ENCODE measurements at places on chromosomes 7 and 10. TPM values are rescaled to one million over a fixed set of nuclear protein-coding genes. Genes with fewer than 3 reads are reported as not detected.

- DNase-seq, result no peak
- no peak overlapping the region for H3K4me3 ChIP-seq
- no peak overlapping the region for H3K27ac ChIP-seq
- H3K27me3 ChIP-seq, result no peaks in the 10 kb centered on the region
Observed at GRCh38 chr7:116736927-116737715, 65.1 kb downstream of the MET start.

GRCh38 chr10:79149662-79150443 lies 81.1 kb downstream of the ZMIZ1 start:
- H3K27me3 ChIP-seq, result no peaks in the 10 kb centered on the region
- H3K36me3 ChIP-seq, result no peaks in the 10 kb centered on the region
- H3K4me1 ChIP-seq, result peaks cover 57% of the 10 kb centered on the region
- H3K4me3 ChIP-seq, result no peak overlapping the region

- DNase-seq, result no peak
- H3K36me3 ChIP-seq, result no peaks in the 10 kb centered on the region
- H3K27ac ChIP-seq, result no peak overlapping the region
- H3K4me3 ChIP-seq, result no peak overlapping the region
- H3K27me3 ChIP-seq, result no peaks in the 10 kb centered on the region
Observed at GRCh38 chr10:53003094-53003493, 230.5 kb upstream of the MBL2 start.

- H3K27me3 ChIP-seq, result no peaks in the 10 kb centered on the region
- peak overlapping the region; percentile 62 for H3K27ac ChIP-seq
- H3K36me3 ChIP-seq, result peaks cover 23% of the 10 kb centered on the region
- H3K4me3 ChIP-seq, result peak overlapping the region; percentile 99
Observed at GRCh38 chr10:62230344-62231121, 38.1 kb downstream of the RTKN2 start.

GRCh38 chr7:15757041-15758000 lies 70.8 kb upstream of the MEOX2 start:
- no peaks in the 10 kb centered on the region for H3K36me3 ChIP-seq
- no peak overlapping the region for H3K4me3 ChIP-seq
- H3K27me3 ChIP-seq, result no peaks in the 10 kb centered on the region
- DNase-seq, result no peak
- no peak overlapping the region for H3K27ac ChIP-seq
- no peaks in the 10 kb centered on the region for H3K4me1 ChIP-seq

DNA sequence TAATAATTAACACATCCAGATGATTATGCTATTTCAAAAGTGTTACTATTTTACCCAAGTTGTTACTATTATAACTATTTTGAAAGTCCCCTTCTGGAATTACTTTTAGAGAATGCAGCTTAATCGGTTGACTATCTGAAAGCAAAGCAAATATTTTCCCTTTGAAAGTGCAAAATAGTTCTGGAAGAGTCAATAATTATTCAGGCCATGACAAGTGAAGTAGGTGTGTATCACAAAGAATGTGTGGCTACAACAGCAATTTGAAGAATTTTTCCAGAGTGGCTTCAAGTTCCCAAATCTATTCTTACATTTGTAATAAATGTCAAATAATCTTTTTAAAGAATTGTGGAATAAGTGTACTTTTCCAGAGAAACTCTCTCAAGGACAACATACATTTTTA lies 42.8 kb downstream of the RNLS start:
- no peaks in the 10 kb centered on the region for H3K27me3 ChIP-seq
- H3K4me1 ChIP-seq, result no peaks in the 10 kb centered on the region

MMD2 gene
- not detected for total RNA-seq

- no peak for DNase-seq
- no peak overlapping the region for H3K27ac ChIP-seq
- H3K4me3 ChIP-seq, result no peak overlapping the region
- H3K4me1 ChIP-seq, result no peaks in the 10 kb centered on the region
- no peaks in the 10 kb centered on the region for H3K36me3 ChIP-seq
- H3K27me3 ChIP-seq, result peaks cover 4% of the 10 kb centered on the region
Observed at GRCh38 chr10:89565180-89565579, 29.8 kb upstream of the SLC16A12 start.

DNA sequence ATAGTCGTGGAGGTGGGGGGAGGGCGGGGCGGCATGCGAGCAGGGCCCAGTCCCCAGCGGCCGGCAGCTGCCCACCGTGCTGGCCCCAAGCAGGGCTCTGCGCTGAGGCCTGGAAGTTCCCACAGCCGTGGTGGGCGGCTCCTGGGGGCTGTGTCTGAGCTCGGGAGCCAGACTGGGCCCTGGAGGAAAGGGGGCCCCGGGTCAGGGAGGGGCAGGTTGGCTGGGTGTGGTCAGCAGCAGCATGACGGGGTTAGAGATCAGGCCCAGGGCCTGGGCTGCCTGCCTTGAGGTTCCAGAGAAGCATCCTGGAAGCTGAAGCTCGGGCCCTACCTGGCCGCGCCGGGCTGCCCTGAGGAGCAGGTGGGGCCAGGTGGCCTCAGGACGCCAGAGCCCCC lies 22.1 kb downstream of the GET4 start:
- no peaks in the 10 kb centered on the region for H3K27me3 ChIP-seq
- H3K4me1 ChIP-seq, result no peaks in the 10 kb centered on the region
- H3K4me3 ChIP-seq, result no peak overlapping the region
- peaks cover 30% of the 10 kb centered on the region for H3K36me3 ChIP-seq

OGDHL gene
- total RNA-seq, result not detected

NUTM2E gene
- not detected for total RNA-seq

MMS19 gene
- 59.6 TPM for total RNA-seq

DNA sequence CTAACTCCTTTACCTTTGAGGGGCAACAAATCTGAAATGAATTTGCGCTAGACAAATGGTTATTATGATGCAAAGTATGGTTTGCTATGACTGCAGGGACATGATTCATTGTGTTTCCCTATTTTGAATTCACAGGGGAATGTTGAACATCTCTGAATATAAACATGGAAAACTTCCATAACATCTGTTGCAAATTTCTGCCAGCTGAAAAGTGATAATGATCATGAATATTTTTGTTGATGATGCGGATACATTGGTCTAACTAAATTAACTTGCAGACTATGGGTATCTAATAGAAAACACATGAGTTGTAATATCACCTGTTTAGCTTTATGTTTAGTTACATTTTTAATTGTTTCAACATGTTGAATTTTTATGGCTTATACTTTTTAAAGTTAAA lies 1325.5 kb downstream of the REEP3 start:
- H3K4me3 ChIP-seq, result no peak overlapping the region
- no peak overlapping the region for H3K27ac ChIP-seq
- DNase-seq, result no peak

DNA sequence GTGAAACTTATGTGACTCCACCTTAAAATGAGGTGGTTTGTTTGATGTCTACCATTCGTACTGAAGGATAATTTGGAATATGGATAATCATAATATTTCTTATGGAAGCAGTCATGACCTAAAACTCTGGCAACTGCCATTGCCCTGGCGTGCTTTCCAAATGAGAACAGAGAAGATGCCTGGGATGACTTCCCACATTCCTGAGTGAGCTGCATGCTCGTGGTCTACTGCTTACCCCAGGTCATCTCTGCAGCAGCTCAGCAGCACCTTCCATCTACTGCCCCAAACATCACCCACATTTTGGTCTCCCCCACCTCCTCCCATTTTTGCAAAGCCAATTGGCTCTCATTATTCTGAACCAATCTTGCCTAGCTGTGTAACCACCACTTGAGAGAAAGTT lies 40.1 kb downstream of the LYZL1 start:
- H3K4me1 ChIP-seq, result no peaks in the 10 kb centered on the region
- H3K4me3 ChIP-seq, result no peak overlapping the region
- no peaks in the 10 kb centered on the region for H3K36me3 ChIP-seq
- DNase-seq, result no peak
- no peak overlapping the region for H3K27ac ChIP-seq
- H3K27me3 ChIP-seq, result no peaks in the 10 kb centered on the region

ATRNL1 gene
- total RNA-seq, result not detected

DNA sequence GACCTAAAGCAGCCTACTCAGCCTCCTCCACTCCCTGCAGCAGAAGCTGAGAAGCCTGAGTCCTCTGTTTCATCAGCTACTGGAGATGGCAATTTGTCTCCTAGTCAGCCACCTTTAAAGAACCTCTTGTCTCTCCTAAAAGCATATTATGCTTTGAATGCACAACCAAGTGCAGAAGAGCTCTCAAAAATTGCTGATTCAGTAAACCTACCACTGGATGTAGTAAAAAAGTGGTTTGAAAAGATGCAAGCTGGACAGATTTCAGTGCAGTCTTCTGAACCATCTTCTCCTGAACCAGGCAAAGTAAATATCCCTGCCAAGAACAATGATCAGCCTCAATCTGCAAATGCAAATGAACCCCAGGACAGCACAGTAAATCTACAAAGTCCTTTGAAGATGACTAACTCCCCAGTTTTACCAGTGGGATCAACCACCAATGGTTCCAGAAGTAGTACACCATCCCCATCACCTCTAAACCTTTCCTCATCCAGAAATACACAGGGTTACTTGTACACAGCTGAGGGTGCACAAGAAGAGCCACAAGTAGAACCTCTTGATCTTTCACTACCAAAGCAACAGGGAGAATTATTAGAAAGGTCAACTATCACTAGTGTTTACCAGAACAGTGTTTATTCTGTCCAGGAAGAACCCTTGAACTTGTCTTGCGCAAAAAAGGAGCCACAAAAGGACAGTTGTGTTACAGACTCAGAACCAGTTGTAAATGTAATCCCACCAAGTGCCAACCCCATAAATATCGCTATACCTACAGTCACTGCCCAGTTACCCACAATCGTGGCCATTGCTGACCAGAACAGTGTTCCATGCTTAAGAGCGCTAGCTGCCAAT lies 202.2 kb downstream of the ZEB1 start:
- no peak overlapping the region for H3K27ac ChIP-seq
- no peaks in the 10 kb centered on the region for H3K4me1 ChIP-seq
- no peak for DNase-seq
- no peaks in the 10 kb centered on the region for H3K27me3 ChIP-seq
- no peak overlapping the region for H3K4me3 ChIP-seq

SSC4D gene
- not detected for total RNA-seq

DNA sequence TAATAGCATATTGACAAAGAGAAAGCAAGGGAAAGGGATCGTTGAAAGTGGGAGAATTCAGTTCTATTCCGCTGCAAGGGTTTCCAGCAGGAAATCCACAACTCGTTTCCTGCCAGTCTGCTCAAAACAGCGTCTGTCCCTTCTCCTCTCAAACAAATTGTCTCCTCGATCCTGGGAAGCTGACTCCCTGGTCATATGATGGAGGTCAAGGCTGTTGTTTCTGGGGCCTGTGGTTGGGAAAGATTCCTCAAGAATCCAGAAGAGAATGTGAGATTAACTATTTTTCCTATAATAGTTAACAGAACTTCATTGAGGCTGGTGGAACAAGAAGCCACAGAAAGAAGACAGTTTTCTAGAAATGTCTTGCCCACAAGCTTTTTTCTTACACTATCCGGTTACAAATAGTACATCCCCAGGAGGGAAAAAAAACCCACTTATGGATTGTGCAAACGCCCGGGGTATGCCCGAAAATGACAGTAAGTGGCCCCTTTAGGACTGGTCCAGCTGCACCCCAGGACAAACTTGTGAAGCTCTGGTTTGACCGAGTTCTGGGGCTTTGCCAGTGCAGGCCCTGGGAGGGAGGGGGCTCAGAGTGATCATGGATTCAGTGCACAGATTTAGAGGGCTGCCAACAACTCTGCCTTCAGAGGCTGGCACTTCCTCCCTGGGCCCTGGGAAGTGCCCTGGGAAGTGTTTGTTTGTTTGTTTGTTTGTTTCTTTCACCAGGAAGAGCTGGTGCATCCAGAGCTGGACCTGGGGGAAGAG lies 49.4 kb upstream of the CTBP2 start:
- no peaks in the 10 kb centered on the region for H3K27me3 ChIP-seq
- no peaks in the 10 kb centered on the region for H3K36me3 ChIP-seq

OR6V1 gene
- not detected for total RNA-seq

DNA sequence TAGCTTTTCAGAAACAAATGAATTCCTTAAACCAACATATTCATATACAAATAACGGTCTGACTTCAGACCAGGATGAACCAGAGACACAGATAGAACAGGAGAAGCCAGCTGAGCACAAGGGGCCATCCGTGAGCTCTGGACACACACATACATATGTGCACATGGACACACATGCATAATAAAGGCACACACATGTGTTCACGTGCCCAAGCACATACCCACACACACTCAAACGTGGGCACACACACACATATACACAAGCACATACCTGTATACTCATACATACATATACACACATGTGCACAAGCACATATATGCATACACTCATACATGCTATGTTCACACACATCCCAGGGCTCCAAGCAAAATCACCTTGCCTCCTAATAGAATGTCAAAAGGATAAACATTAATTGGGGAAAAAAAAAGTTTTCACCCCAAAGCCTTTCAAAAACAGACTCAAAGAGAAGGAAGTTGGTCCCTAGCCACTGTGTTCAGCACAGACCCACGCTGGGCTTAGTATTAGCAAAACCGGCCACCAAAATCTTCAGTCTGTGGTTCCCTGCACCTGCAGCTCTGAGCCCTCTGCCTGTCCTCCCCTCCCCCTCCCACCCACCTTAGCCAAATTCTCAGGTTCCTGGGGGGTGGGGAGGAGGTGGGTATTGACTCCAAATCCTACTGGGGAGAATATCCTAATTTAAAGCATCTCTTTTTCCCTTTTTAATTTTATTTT lies 100.4 kb upstream of the MACROH2A2 start:
- no peaks in the 10 kb centered on the region for H3K27me3 ChIP-seq
- no peak for DNase-seq
- no peaks in the 10 kb centered on the region for H3K4me1 ChIP-seq
- H3K27ac ChIP-seq, result no peak overlapping the region
- no peak overlapping the region for H3K4me3 ChIP-seq

DNA sequence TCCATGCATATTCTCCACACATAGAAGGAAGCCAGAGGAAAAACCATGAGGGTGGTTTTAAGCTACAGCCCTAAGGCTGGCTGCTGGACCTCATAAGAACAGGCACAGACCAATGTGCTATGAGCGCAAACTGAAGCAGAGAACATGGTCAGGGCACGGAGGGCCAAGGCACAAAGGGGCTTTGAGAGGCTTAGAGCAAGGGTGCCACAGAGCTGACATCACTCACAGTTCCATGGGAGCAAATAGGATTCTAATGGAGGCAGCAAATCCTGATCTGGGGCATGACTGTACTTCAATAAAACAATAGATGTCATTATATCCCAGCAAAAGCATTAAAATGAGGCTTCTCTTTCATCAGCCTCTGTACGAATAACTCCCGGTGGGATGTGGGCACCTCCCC lies 162.4 kb downstream of the COBL start:
- no peak overlapping the region for H3K27ac ChIP-seq
- H3K36me3 ChIP-seq, result no peaks in the 10 kb centered on the region
- DNase-seq, result no peak
- H3K27me3 ChIP-seq, result no peaks in the 10 kb centered on the region
- H3K4me3 ChIP-seq, result no peak overlapping the region
- no peaks in the 10 kb centered on the region for H3K4me1 ChIP-seq

GUSB gene
- total RNA-seq, result 39.9 TPM

Data from CD4-positive, CD25-positive, alpha-beta regulatory T cell (primary cell).